ENCODE measurements at places on chromosomes 7 and 10.

GRCh38 chr7:27162561-27163287 is 2.6 kb downstream of the HOXA9 start:
- no peak for DNase-seq

DNA sequence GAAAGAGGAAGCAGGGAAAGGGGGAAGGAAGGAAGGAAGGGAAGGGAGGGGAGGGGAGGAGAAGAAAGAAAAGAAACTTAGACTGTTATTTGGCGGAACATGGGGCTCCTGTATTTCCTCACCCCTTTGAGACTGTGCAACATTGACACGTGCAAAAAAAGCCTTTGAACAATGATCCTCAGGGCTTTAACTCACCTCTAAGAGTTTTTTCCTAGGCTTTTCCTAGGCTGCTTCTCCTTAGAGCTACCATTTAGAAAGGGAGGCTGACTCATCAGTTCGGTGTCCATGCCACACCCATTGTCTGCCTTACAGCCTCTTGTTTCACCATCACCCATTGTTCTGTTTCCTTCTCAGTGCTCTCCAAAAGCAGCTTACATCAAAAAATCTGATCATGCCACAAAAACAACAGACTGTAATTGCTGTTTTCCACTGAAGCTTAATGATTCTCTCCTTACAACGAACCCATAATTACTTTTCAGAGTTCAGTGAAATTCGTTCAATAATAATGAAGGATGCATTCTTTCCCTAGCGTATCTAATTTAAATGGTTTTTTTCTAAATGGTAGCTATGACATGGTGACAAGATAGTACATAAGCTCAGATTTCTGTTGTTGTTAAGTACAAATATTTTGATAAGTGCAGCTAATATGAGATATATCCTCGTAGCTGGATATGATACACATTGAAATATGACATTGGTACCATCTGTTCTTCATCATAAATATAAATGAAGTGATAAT is 90.8 kb downstream of the PRLHR start:
- no peak for DNase-seq

GRCh38 chr10:12940791-12941190 is 60.7 kb downstream of the CCDC3 start:
- DNase-seq = no peak

- DNase-seq = no peak
These were observed 54.7 kb upstream of the EGR2 start for GRCh38 chr10:62870866-62871265.

- DNase-seq = no peak
These were observed 187.4 kb upstream of the GRB10 start for GRCh38 chr7:50970092-50970491.

DNA sequence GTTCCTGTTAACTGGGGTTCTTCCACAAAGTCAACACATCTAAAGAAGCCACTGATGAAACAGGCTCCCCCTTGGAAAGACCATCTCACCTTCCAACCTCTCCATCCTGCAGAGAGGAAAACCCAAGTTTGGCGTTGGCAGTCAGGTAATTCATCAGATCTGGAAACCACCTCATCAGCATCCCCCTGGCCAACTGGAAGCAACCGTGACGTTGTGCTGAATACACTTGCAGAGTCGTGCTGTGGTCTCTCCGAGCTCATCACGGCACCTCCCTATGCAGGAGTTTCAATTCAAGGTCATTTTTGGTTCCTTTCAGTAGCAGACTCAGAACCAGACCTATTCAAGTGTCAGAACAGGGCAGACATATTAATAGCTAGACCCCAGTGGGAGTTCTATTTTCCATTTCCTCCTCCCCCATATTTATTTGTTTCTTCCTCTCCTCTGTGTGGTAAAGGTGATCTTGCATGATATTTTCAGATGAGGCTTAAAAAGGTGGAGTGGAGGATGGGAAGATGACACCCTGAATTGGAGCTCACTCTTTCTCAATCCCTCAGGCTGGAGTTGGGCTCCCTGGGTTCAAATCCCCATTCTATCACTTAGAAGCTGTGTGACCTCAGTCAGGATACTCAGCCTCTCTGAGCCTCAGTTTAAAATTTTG is 149.1 kb upstream of the ADO start:
- DNase-seq = no peak

DNA sequence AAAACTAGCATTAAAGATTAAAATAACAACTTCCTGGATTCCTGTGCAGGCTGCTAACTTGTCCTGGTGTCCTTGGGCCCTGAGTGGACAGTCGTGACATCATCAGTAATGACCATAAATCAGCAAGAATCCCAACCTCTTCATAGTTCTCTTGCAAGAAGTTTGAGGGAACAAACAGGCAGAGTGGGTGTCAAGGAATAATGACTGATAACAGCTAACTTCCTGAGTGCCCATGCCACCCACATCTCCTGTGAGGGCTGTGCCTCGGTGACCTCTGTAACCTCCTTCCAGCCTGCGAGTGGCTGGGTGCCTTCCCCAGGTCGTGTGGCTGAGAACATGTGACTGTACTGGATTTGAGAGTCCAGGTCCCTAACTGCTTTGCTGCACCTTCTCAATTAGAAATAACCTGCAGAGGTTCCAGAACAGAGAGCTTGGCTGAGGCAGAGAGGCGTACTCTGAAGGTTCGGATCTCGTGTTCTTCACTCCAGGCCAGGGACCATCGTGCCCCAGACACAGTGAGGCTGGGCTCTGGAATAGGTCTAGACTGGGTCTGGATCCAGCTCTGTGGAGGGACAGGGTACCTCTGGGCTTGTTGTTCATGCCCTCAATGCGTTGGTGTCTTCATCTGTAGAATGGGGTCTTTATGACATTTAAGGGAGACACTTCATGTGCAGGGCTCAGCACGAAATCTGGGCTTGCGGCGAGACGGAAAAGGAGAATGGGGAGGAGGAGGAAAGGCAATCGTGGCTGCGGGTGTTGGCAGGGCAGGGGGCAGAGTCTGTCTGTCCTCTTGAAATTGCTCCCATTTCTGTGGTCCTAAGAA is 313.1 kb upstream of the ZNF32 start:
- DNase-seq = no peak

DNA sequence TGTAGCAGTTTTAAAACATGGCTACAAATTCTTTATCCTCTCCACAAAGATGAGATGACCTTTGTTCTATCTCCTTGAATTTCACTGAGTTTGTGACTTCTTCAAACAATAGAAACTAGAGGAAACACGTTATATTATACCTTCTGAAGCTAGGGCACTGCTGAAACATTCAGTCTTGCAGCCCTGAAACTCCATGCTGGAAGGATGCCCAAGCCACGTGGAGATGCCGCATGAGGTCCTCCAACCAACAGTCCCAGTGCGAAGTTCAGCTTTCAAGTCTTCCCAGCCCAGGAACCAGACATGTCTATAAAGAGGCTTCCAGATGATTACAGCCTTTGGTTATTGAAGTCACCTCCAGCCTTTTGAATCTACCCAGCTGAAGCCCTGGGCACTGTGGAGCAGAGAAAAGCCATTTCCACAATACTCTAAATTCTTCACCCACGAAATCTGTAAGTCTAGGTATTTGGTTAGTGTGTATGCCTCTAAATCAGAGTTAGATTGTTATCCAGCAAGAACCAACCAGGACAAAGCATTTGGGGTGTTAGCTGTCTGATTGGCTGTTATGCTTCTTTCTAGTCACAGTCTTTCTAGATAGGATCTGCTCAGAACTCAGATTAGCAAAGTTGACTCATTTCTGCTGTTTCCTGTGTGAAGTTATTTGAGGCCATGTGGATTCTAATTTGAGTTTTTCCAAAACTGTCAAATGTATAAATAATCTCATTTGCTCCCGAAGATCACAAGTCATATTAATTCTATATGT is 186.5 kb upstream of the TMEM72 start:
- DNase-seq = no peak

DNA sequence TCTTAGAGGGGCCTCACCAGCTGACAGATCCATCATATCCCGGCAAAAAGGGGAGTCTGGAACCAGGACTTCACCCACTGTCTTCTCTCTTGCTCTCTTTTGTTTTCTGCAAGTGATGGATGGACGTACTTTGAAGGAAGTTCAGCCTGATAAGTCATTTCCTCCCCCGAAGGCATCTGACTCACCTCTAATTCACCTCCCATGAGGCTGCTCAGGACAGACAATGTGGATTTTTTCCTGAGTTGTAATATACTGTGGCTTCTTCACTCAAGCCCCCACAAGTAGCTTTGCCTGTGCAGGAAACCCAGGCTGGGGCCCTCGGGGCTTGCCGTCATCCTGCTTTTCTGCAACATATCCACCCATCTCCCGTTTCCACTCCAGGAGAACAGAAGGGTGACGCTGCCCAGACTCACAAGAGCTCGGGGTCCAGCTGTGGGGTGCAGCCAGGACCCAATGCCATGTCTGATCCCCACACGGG is 70.4 kb downstream of the ASB13 start:
- no peak for DNase-seq

All from CD8-positive, alpha-beta memory T cell (primary cell).